ENCODE measurements at places on chromosomes 1 and 21. TPM values are rescaled to one million over a fixed set of nuclear protein-coding genes. Genes with fewer than 3 reads are reported as not detected.

RNPEP gene
- total RNA-seq: 54.3 TPM

DNA sequence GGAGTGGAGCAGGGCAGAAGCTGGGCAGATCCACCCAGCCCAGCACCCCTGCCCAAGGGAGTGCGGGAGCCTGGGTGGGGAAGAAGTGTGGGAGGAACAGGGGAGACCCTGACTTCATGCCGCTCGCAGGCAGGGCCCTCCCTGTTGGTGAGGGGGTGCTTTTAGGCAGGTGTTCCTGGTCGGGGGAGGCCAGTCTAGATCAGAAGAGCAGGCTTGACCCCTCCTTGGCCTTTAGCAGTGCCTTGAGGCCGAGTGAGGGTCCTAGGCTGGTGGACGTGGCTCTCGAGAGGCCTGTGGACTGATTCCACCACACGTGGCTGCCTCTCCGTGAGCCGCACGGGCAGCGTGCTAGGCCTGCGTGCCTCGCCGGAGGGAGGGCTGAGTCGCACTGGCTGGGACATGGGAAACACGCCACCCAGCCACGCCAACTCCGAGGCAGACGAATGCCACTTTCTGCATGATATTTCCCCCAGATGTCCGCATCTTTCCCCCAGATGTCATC is 19.4 kb upstream of the COL18A1 start:
- no peak overlapping the region for H3K4me3 ChIP-seq
- H3K4me1 ChIP-seq: no peaks in the 10 kb centered on the region
- no peak overlapping the region for H3K27ac ChIP-seq

- H3K36me3 ChIP-seq: peaks cover 11% of the 10 kb centered on the region
- peaks cover 59% of the 10 kb centered on the region for H3K27me3 ChIP-seq
- H3K4me3 ChIP-seq: peak overlapping the region; percentile 64
- no peak overlapping the region for H3K27ac ChIP-seq
Observed at GRCh38 chr1:58577654-58578030, 590 bp upstream of the TACSTD2 start.

DNA sequence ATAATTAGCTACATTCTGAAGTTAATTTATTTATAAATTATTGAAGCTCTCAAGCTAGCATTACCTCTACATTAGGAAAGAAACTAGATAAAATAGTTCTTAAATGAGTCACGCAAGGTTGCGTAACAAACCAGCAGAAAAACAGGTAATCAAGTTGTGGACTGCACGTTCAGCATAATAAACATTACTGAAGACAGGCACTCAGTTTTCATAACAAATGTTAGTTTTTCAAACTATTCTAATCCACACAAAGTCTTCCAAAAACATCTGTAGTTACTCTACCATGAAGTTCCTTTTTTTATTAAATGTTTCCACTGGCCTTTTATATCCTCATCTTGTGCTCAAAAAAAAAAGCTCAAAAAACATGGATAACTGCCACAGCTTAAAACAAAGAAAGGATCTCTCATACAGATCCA is 1.3 kb downstream of the TOR1AIP2 start:
- H3K4me3 ChIP-seq: peak overlapping the region; percentile 85
- H3K27me3 ChIP-seq: no peaks in the 10 kb centered on the region
- peaks cover 34% of the 10 kb centered on the region for H3K4me1 ChIP-seq
- peaks cover 6% of the 10 kb centered on the region for H3K36me3 ChIP-seq
- no peak for DNase-seq

TMEM200B gene
- not detected for total RNA-seq

- DNase-seq: no peak
- H3K27me3 ChIP-seq: peaks cover 22% of the 10 kb centered on the region
- H3K4me3 ChIP-seq: peak overlapping the region; percentile 17
Observed at GRCh38 chr1:156703741-156704140, 1.6 kb downstream of the CRABP2 start.

ITGB2 gene
- 1,246 TPM for total RNA-seq
